ENCODE measurements at places on chromosomes 12 and 14.

DNA sequence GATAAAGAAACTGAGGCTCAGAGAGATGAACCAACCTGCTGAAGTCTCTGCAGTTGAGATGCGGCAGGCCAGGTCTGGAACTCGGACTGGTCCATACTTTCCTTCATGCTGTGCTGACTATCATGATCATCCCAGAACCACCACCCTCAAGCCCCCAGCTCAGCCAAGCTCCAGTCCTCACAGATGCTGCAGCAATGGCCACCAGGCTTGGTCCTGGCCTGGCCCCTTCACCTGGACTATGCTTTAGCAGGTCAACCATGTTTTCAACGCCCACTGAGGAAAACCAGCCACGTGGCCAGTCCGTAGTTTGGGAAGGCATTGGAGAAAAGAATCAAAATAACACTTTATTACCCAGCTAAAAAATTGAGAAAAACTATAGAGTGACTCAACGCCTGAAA, 1.4 kb downstream of the GPR68 start:
- no peak for DNase-seq

GRCh38 chr12:65093606-65094005, 27.5 kb downstream of the WIF1 start:
- DNase-seq = no peak

DNA sequence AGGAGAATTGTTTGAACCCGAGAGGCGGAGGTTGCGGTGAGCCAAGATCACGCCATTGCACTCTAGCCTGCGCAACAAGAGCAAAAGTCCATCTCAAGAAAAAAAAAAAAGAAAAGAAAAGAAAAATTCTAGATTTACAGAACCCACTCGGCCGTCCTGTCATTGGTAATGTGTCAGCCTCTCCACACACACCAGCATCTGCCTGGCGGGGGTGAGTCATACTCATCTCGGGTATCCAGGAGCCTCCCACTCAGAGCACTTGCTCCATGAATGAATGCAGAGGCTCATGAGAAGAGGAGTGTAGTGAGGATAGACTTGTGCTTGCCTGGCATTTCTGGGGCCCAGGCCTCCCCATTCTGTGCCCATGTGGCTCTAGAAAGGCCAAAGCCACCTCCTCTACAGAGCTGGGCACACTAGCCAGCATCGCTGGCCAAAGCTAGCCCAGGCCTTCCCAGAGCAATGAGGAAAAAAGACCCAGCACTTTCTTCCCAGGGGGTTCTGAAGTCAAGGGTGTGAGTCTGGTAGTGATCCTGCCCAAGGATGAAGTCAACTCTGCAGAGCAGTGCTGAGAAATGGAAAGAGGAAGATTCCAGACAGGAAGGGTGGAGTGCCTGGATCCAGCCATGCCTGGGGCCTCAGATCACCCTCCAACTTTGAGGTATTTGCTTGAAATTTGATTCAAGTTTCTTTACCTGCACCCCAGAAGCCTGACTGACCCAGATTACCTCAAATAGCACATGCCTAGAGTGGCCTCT, 31.2 kb upstream of the KLC1 start:
- no peak for DNase-seq

DNA sequence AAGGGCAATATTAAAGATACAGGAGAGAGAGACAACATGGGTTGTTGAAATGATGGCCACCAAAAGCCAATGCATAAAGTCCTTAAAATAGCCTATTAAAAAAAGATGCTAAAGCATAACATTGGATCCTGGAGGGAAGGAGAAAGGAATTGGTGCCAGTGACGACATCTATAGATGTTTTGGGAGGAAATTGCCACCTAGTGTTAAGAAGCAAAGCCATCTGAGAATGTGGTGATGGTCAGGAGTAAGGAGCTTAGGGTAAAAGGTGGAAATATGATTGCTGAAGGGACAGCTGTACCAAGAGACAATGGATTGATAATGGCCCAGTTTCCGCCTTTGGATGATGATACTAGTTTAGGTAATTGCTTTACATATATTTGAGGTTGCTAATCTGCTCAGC, 85.1 kb downstream of the TMEM30B start:
- DNase-seq = no peak

DNA sequence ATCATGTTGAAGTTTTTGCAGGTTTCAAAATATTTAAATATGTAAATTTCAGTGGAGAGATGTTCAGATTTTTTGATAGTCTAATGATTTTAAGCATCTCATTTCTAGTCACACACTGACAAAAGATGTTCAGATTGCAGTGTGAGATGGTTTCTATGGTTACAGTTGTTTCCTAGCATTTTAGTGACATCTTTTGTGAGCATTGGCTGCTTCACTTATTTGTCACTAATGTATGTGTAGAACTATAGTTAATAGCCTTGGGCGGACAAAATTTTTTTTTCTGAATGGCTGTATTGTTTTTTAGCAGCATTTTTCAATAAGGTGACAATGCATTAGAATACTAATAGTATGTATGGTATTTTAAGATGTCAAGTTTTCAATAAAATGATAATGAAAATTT, 315.6 kb upstream of the PRKD1 start:
- no peak for DNase-seq

- no peak for DNase-seq
Observed at GRCh38 chr12:128906485-128907137, 53.3 kb downstream of the GLT1D1 start.

DNA sequence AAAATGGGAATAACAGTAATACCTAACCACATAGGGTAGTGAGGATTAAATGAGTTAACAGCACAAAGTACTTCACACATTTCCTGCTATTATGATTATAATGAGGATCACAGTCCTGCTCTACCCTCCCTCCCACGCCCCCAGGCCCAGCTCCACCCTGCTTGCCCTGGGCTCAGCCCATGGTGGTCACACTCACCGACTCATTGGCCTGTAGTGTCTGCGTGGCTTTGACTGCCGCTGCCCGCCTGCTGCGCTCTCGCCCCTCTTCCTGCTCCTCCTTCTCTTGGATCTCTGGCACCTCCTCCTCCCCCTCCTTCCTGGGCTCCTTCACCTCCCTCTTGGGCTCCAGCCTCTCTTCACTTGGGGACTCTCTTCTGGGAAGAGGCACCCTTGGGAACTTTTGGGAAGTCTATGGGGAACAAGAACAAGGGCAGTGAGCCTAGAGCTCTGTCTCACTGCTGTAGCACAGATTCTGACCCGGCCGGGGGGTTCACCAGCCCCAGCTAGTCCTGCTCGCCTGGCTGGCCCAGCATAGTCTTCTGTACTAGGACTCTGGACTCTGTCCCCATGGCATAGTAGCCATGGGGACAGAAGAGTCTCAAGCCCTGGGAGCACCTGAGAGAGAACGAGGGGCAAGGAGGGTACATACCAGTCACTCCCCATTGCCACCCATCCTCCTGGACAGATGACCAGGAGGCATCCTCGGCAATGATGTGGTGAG, 7.1 kb upstream of the PNMA1 start:
- DNase-seq = no peak

- DNase-seq = no peak
Observed at GRCh38 chr12:15423629-15424028, 101.3 kb downstream of the PTPRO start.

GRCh38 chr12:105235281-105235731, 668 bp downstream of the APPL2 start:
- no peak for DNase-seq

DNA sequence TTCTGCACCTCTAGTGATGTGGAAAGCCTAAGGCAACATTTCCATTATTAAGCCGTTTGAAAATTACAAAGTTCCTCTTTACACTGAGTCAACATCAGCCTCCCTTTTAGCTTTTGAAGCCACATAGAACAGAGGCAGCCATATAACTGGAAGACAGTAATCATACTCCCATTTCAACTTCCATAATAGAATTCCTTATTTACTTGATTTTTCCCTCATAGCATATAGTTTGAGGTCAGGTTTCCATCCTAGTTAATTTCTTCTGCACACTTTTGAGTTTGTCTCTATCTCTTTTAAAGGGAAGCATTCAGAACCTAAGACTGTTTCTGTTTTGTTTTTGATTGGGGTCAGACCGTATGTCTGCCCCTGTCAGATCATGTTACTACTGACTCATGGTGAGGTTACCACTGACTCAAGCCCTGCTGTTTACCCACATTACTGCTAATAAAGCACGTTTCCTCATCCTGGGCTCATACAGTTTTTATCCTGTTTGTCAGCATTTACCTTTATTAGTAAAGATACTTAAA, 161.0 kb downstream of the SLC38A4 start:
- no peak for DNase-seq

DNA sequence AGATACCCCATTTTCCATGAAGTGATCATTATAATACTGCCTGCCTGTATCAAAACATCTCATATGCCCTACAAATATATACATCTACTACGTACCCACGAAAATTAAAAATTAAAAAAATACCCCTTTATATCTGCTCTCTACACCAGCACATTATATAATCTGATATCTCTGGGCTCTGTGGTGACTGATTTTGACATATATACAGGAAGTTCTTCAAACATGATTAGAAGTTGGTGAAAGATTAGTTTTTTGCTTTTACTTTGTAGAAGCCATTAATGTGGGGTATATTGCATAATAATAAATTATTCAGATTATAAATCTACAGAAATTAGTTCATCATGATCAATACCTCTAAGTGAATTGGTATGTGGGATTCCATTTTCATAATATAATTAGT, 126.7 kb upstream of the MDM1 start:
- DNase-seq = no peak

- DNase-seq = no peak
Observed at GRCh38 chr12:66804563-66804974, 125.7 kb upstream of the GRIP1 start.

DNA sequence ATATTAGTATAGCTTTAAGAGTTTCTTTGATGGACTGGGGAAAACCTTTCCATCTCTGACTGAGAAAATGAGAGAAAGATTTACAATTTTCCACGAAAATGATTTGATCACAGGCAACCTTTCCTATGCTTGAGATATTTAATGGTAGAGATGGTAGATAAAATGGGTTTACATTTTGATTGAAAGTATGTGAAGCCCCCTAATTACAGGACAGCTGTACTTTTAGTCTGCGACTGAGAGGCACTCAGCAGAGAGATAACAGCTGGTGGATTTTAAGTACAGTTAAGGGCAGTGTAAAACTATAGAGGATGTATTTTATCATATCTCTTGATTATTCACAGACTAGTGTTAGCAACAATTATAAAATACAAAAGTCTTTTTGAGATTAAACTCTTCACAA, 40.7 kb downstream of the C12orf50 start:
- DNase-seq = no peak

- DNase-seq = peak; percentile 84
Observed at GRCh38 chr14:57268161-57269069, at the start of the genes AP5M1 and EXOC5. AP5M1 (plus strand) TSS chr14:57268971; CDS start chr14:57269315, 344 bp downstream. EXOC5 (minus strand) TSS chr14:57268905; CDS start chr14:57268648, 257 bp downstream.

GRCh38 chr14:96062010-96062409, 22.8 kb downstream of the C14orf132 start:
- DNase-seq = no peak

DNA sequence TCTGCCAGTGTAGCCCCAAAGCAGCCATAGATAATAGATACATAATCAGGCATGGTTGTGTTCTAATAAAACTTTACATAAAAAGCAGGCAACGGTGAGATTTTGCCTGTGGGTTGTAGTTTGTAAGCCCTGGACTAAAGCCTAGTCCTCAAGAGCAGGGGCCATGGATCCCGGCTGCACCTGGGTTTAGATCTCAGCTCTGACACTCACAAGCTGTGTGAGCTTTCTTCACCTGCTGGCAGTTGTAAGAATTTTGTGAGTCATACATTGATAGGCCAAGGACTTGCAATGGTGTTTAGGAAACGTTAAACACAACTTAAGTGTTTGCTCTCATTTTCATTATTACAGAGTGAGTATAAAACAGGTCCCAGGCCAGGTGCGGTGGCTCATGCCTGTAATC, 395.8 kb upstream of the TBX3 start:
- no peak for DNase-seq

GRCh38 chr12:108340037-108340436, 926 bp upstream of the CMKLR1 start:
- DNase-seq = no peak

DNA sequence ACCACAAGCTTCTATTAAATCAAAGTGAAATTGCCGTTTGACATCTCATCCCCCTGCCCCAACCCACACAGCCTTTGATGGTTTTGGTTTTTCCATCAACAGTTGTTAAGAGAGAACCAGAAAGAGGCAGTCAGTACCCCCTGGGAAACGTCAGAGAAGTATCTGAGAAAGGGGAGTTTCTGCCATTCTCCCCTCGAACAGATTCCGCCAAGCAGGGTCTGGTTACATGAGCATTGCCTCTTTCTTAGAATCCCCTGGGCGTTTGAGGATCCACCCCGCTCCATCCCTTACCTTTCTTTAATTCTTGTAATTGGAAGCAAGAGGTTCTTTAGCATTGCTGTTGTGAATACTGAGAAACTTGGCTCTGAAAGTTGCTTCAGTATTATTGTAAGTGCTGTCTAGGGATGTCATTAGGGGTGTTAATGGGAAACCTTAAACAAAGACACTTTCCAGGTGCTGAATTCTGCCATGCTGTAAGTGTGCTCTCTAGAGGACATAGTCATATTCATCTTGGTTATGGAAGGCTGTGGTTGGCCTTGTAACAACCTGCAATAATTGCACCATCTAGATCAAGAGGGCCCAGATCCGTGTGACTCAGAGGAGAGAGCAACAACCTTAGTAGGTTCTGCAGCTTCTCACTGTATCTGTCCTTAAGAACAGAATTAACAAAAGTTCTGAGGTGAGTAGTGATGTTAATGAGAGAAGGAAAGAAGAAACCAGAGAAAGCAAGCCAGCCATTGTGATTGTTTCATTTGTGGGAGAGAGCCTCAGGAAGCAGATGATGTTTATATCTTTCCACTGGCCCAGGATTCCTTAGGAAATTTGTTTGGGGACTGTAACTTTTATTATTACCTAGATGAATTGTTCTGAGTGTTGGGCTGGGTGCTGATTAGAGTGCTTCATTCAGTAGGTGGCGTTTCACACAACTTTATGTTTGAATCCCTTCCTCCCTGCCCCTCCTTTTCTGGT, 9.0 kb downstream of the TMBIM6 start:
- peak; percentile 36 for DNase-seq

DNA sequence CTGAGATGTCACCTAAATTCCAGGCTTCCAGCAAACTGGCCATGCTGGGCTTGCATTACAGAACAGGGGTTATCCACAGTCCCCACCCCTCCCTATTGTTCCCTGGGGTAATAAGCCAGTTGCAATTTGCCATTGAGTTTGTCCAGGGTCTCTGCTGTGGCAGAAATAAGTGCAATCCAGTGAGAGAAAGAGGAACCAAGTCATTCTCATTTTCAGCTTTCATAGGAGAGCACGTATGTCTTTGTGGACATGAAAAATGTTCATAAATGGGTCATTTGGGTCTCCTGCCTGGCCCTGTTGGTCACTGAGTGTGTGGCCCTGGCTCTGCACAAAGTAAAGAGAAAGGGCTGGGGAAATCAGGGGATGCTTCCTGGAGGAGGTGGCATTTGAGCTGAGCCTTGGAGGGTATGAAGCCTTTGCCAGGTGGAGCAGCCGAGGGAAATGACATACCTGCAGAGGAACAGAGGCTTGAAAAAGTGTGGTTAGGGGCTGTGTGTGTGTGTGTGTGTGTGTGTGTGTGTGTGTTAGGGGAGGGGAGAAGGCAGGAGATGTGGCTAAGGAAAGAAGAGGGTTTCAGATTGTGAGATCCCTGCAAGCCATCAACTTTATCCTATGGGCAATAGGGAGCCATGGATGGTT, 29.3 kb downstream of the CMKLR1 start:
- no peak for DNase-seq

- DNase-seq = no peak
Observed at GRCh38 chr12:116319898-116320621, 42.6 kb upstream of the MED13L start.
